Stimulated activated CD8-positive, alpha-beta memory T cell treated with anti-CD3 and anti-CD28 coated beads, Interleukin-15, amount 100 ng/mL, for 4 hours (primary cell): ENCODE measurements at places on chromosomes 7 and 10.

DNA sequence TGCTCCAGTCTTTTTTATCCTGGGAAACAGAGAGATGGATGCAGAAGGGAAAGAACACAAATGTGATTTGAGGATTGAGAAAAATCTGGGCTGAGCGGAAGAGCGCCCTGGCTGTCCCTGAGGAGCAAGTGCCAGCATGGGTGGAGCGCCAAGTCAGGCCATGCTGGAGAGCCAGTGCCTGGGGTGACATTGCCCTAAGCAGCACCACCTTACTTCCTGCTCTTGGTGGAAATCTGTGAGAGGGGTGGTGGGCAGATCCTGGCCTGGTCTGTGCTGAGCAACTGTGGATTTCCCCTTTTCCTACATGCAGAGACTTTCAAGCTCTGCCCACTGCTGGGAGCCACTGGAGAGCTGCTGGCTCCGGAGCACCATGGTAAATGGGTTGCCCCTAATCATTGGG lies 36.9 kb downstream of the DDIT4 start:
- no peak for DNase-seq

DNA sequence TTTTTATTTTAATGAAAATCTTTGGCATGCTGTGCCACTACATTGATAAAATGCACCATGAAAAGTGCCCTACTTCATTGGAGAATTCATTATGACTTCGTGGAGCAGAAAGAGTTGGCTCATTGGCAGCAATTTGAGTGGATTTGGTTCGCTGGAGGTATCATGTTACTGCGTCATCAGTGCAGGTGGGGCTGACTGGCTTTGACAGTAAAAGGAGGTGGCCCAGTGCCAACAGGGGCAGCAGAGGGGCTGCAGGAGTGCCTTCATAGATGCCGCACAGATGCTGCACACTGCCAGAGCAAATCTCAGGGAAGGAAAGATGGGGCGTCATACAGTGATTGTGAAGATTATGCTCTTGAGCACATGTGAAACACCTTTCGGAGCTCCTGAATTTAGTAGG lies 22.2 kb downstream of the FZD1 start:
- DNase-seq: no peak

DNA sequence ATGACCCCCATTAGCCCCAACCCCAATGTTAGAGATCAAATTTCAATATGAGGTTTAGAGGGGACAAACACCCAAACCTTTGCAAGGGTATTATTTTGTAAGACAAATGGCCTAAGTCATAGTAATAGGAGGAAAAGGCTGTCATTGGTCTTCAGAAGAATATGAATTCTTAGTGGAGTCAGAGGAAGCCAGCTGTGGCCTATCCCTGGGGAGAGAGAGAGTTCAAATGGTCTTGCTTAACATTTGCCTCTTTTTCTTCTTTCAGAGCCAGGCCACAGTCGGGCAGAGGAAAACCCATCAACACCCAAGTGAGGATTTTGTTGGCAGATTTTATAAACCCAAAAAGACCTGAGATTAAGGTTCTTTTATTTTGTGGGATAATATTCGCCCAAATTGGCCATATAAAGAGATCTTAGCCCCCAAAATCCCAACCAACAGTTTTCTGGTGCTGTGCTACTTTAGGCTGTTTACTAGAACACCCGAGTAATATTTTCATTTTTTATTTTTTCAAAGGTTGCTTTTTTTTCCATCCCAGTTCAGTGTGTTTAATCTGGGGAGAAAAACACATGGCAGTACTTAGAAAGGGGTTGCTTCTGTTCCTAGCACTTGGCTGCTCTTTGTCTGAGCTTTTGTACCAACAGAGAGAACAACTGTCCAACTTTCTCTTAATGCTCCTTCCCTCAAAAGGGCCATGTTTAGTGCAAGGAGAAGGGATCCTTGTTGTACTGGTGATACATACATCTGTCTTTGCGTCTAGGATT lies 26.8 kb upstream of the ARMC3 start:
- DNase-seq: no peak

- no peak for DNase-seq
Observed at GRCh38 chr10:131019696-131020095, 291.8 kb downstream of the TCERG1L start.

DNA sequence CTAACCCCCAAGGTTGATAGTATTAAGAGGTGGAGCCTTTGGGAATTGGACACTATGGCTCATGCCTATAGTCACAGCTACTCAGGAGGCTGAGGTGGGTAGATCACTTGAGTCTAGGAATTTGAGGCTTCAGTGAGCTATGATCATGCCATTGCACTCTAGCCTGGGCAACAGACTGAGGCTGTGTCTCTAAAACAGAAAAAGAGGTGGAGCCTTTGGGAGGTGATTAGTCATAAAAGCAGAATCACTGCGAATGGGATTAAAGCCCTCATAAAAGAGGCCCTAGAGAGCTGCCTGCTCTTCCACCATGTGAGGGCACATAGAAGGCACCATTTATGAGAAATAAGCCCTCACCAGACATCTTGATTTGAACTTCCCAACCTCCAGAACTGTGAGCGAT lies 81.9 kb downstream of the SKAP2 start:
- no peak for DNase-seq

GRCh38 chr10:98265403-98266378 lies 2.3 kb downstream of the LOXL4 start:
- no peak for DNase-seq

DNA sequence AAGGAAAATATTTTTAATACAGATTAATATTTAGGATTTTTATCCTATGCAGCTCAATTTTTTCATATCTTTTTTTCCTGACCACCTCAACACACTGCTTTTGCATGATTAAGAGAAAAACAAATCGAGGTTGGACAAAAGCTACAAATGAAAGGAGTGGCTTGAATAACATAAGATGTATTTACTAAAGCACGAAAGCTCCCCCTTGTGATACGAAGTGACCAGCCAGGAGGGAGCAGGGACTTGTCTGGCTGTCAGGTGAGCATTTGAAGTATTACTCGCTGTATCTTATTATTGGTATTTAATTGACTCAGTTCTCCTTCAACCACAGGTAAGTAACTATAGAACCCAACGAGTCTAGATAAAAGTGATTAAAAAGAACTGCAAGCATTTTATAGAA lies 265.2 kb upstream of the PHF14 start:
- DNase-seq: no peak

DNA sequence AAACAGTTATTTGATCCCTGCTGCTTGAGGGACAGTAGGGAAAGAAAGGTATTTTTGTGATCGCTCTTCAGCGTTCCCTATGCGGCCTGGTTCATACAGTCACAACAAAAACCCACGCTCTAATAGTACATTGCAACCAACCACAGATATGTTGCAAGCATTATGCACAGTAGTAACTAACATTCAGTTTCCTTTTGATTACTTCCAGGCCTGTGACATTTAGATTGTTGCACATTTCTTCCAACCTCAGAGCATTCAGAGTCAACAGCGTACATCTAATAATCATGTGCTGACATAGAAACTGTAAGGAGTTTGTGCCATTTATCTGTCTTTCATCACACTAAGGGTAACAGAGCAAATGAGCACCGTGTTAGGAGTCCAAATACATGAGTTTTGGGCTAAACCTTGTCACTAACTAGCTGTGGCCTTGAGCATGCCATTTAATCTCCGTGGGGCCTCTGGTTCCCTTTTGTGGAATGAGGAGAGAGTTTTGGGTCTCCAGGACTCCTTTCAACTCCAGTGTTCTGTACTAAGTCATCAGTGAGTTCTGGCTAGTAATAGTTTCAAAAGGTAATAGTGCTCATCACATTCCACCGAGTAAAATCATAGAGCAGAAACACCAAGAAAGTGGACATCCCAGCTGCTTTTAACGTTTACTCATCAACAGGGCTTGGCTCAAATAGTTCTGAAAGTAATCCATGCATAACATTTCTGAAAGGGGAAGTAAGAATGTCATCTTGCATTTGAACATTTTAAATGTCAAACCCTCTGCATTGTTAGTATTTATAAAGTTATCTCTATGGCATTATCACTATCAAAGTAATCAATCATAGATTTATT lies 99.0 kb upstream of the FZD1 start:
- DNase-seq: no peak

- no peak for DNase-seq
Observed at GRCh38 chr10:7260912-7261311, 149.9 kb downstream of the SFMBT2 start.

- no peak for DNase-seq
Observed at GRCh38 chr7:142500366-142500765, 242.5 kb upstream of the PRSS58 start.

DNA sequence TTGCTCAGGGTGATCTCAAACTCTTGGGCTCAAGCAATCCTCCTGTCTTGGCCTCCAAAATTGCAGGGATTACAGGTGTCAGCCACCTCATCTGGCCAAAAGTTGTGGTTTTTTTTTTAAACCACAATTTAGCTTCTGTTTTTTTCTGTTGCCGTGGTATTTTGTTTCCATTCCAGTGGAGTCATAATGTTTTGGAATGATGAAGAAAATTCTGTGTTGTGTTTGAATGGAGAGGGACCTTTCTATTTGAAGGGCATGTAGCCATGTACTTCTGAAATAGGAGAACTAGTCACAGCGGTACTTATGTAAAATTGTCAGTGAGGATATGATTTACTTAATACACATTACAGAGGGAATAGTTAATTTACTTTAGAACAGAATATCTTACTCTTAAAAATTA lies 201.3 kb downstream of the ARL4A start:
- no peak for DNase-seq

GRCh38 chr10:27660711-27661110 lies 84.9 kb downstream of the MKX start:
- DNase-seq: no peak

DNA sequence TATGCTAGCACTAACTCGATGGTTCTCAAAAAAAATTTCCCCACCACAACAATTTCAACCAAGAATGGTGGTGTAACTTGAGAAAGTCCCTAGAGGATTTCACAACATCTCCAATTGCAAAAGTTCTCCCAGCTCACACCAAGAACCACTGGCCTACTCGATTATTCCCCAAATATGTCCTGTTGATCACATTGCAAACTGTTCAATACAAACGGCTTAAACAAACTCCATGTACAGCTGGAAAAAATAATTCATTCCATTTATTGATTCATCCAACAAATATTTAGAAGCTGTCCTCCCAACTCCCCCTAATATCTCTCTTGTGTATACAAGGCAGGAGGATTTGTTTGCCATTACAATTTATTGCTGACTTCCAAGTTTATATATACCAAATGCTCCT lies 19.1 kb downstream of the TMEM176B start:
- DNase-seq: no peak

- no peak for DNase-seq
Observed at GRCh38 chr7:26393818-26394217, 102.2 kb downstream of the SNX10 start.

DNA sequence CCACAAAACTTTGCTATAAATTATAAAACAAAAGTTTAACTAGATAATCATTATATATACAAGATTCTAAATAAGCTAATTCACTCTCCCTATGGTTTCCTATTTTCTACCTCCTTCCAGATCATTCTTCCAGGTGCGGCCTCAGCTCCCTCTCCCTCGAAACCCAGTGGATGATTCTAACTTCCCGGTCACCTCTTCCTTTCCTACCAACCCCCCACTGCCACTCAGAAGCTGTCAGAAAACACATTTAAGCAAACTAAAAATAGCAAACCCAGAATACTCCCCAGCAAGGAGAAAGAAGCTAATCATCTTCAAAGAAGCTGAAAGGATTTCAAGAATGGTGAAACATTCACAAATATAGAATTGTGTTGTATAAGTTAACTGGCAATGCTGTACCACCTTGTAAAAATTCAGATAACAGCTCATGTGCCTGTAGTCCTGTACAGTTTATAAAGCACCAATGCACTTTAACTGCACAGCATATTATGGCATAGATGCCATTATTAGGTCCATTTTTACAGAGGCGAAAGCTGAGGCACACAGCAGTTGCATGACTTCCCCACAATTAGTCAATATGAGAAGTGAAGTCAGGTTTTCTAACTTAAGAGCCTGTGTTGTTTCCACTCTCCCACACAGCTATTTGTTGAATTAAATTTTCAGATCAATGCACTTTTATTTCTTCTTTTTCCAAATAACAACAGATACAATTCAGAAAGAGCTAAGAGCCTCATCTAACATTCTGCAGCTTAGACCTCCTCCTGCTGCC lies 13.7 kb upstream of the DNTT start:
- no peak for DNase-seq

DNA sequence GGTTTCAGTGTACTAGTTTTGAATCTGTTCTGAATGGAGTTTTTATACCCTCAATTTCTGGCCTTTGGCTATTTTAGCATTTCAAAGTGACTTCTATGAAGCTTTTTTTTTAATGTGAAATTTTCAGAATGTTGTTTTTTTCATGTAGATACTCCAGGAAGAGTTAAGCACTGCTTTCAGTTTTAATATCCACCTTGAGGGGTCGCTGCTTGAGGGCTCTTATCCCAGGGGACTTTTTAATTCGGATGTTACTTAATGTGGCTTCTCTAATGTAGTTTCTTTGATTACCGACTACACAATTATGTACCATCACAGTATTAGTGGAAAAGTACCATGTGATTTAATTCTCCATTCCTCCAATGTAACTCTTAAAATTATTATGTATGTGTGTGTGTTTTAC lies 5.2 kb downstream of the IFIT5 start:
- DNase-seq: no peak

DNA sequence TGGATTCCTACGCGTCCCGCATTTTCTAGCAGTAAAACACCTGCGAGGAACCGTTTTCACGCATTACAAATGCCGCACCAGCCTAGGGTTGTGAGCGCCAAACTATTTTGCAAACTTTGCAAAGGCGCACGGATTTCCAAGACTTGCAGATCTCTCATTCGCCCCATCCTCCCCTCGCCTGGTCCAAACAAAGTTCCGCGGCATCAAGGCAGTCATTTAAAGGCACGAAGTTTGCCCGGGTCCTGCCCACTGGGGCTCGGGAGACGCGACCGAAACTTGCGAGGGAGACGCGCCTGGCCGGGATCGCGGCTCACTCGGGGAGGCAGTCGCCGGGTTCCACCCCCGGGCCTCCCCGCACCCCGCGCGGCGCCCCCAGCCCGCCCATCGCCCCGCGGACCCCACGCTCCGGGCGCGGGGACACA lies 613 bp downstream of the USP6NL start:
- no peak for DNase-seq

DNA sequence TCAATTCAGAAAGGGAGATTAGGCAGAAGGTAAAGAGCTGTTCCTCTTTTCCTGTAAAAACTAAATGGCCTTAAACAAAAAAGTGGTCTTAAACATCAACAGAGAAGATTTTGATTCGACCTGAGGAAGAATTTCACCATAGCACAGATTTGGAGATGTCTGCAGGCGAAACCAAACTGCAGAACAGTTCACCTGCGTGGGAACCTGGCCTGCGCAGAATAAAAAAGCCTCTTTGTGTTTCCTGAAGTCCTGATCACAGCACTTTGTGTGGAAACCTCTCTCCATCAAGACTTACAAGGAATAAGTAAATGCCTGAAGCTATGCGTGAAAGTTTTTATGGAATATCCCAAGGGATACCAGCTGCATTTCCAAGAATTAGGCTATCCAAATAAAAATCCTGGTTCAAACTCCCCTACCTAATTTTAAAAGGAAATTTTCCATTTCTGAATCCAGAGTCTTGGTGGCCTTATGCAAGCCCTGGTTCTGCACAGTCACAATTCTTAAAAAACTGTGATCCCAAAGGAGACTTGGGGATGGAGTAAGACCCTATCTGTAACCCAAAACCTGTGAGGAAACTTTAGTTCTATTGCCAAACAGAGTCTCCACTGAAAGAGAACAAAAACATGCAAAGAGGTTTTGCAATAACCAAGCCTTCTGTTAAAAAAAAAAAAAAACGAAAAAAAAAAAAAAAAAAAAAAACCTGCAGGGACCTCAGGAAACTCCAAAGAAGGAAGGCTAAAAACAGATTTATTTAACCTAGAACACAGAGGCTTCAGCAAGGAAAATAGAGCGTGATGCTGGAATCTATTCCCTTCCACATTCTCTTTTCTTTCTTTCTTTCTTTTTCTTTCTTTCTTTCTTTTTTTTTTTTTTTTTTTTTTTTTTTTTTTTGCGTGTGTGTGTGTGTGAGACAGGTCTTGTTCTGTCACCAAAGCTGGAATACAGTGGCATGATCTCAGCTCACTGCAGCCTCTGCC lies 10.4 kb downstream of the CALML3 start:
- no peak for DNase-seq
